ENCODE measurements at places on chromosomes 5 and 9.

GRCh38 chr9:110807956-110808598, 139.5 kb downstream of the MUSK start:
- no peak for DNase-seq

DNA sequence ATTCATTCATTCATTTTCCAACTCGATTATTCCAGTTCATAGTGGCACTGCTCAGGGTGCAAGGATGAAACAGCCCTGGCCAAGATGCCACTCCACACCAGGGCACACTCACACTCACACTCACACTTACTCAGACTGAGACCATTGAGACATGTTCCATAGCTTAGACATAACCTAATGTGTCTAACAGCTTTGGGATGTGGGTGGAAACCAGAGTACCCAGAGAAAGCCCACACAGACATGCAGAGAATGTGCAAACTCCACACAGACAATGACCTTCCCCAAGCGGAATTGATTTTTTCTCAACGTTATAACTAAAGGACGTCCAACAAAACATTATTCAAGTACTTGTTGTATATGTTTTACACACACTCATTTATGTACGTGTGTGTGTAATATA, 1363.5 kb downstream of the EFNA5 start:
- no peak for DNase-seq

- DNase-seq, result no peak
Observed at GRCh38 chr9:93261281-93261680, 77.3 kb downstream of the WNK2 start.

GRCh38 chr9:101055516-101055915, 27.0 kb downstream of the PLPPR1 start:
- no peak for DNase-seq

DNA sequence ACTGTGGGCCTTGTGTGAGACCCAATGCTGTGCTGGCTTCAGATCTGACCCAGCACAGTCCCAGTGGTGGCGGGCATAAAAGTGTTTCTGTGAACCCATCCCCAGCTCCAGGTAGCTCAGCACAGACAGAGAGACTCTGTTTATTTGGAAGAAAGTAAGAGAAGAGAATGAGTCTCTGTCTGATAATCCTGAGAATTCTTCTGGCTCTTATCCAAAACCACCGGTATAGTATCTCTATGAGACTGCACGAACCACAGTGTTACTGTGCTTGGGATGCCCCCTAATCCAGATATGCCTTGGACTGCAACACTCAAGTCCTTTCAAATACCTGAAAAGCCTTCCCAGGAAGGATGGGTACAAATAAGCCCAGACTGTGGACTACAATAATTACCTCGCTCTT, 1660.8 kb upstream of the ACO1 start:
- DNase-seq, result no peak

GRCh38 chr5:127920936-127921335, 162.6 kb upstream of the SLC12A2 start:
- DNase-seq, result no peak

- DNase-seq, result no peak
Observed at GRCh38 chr9:28207657-28208056, 634.4 kb upstream of the C9orf72 start.

GRCh38 chr5:37080697-37081096, 168.5 kb downstream of the CPLANE1 start:
- no peak for DNase-seq

GRCh38 chr5:8340261-8340660, 471.3 kb downstream of the MTRR start:
- no peak for DNase-seq

DNA sequence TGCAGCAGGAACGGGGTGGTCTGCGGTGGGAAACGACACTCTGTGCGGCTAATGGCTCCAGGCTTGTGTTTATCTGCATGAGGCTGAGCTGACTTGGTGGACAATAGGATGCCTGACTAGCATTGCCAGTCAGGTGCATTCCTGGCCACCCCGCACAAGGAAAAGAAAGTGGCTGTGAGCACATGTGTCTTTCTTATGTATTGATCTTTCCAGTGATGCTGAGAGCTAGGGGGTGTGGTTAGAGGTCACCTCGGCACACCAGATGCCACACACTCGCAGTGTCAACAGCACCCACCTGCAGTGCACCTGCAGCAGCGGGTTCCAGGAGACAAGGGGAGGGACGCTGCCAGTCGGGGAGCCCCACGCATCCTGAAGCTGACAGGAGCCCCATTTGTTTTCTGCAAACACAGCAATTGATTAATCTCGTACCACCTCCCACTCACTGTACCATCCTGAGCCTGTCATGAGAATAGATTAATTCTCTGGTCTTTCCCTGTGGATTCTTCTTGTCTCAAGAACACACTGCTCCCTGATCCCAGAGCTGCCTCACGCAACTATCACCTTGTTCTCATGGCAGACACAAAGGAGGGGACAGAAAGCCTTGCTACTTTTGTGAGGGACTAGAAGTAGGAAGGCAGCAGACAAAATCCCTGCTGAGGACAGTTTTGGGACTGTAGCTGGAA, 251.7 kb upstream of the WWC1 start:
- no peak for DNase-seq

GRCh38 chr5:40385544-40385943, 294.2 kb upstream of the PTGER4 start:
- no peak for DNase-seq

GRCh38 chr9:97723819-97724218, 26.7 kb upstream of the XPA start:
- DNase-seq, result no peak

- no peak for DNase-seq
Observed at GRCh38 chr5:10627160-10627701, 63.4 kb downstream of the ANKRD33B start.

DNA sequence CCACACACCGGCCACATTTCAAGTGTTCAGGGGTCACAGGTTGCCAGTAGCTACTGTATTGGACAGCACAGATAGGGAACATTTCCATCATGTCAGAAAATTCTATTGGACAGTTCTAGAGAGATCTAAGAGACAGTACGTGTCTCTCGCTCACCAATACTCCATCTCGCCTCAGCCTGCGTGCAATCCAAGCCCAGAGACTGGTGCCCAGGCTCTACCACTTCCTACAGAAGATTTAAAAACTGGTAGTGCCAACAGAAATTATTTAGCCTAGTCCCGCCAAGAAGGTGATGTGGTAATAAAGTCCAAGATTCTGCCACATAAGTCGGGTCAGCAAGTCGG, 390 bp upstream of the SNX2 start:
- DNase-seq, result no peak

DNA sequence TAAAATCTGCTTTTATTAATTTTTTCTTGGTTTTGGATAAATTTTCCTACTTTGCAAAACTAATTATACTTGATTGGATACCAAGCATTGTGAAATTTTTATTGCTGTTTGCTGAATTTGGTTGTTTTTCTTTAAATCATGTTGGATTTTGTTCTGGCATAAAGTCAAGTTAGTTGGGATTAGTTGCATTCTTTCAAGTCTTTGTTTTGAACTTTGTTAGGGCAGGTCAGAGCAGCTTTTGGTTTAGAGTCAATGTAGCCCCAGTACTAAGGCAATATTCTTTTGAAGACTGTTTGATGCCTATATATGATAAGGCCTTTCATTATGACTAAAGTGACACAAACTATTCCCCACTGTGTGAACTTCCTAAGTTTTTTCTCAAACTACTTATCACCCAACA, 531.1 kb downstream of the RASEF start:
- DNase-seq, result no peak

GRCh38 chr5:60651872-60652620, 47.9 kb downstream of the DEPDC1B start:
- no peak for DNase-seq

DNA sequence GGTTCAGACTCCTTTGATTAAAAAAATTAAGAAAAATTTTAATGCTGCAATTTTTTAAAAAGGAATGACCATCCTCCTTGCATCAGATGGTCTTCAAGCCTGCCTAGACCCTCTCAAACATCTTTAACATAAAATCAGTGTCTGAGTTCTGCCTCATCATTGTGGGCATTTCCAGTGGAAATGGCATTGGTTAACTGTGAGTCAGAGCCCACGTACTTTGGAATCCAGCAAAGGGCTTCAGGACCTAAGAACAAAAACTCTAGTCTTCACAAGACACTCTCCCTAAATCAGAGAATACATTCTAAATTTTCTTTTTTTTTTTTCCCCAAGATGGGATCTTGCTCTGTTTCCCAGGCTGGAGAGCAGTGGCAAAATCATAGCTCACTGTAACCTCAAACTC, 9.4 kb upstream of the C5orf15 start:
- no peak for DNase-seq

DNA sequence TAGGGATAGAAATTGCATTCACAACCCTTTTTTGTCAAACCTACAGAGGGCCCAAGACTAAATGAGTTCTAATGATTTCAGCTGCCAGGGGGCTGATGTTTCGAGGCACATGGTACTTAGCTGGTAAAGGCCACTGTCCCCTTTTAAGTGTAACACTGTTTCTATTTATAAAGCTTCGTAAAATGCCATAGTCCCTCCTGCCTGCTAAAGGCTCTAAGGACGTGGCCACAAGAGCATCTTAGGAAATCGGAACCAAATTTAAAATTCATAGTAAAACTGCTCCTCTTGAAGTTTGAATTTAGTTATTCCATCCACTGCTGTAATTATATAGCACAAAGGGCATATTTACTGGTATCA, 170.3 kb upstream of the WWC1 start:
- no peak for DNase-seq

DNA sequence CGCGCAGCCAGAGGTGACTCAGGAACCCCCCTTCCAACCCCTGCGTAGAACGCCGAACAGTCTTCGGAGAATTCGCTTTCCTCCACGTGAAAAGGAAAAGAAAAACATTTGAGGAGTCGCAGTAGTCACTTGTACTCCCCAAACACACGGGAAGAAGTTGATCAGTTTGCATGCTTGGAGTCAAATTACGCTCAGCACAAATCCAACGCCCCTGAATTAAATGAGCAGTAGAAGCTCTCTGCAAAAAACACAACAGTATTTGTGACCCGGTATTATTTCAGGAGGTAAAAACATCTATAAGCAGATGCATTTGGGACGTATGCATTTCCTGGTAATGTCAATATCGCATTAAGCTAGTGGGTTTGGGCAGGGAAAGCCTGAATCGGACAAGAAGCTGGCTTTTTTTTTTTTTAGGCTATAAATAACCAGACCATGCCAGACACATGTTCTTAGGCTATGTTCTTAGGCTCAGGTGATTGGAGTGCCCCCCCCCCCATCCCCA, 854 bp upstream of the ARL15 start:
- DNase-seq, result no peak

GRCh38 chr5:174816858-174817257, 92.5 kb downstream of the MSX2 start:
- no peak for DNase-seq

GRCh38 chr5:128764601-128765310, 200.5 kb upstream of the SLC27A6 start:
- DNase-seq, result no peak

DNA sequence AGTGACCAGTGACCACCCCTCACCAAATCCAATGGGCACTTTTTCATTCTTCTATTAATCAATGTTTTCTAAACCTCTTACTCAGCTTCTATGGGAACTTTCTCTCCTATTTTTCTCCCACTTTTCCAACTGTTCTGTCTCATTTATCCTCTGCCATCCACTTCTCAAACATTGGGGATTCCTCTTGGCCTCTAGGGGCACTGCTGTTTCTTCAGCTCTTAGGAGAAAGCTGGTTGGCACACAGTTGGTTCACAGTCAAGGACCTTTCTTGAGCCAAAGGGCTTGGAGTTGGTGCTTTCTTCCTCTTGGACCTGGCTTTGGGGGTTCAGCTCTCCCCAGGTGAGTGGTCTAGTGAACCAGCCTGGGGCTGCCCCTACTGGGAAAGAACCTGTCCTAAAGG, 112.2 kb upstream of the LHFPL2 start:
- DNase-seq, result no peak

- no peak for DNase-seq
Observed at GRCh38 chr9:38652044-38652443, 31.6 kb upstream of the ANKRD18A start.

DNA sequence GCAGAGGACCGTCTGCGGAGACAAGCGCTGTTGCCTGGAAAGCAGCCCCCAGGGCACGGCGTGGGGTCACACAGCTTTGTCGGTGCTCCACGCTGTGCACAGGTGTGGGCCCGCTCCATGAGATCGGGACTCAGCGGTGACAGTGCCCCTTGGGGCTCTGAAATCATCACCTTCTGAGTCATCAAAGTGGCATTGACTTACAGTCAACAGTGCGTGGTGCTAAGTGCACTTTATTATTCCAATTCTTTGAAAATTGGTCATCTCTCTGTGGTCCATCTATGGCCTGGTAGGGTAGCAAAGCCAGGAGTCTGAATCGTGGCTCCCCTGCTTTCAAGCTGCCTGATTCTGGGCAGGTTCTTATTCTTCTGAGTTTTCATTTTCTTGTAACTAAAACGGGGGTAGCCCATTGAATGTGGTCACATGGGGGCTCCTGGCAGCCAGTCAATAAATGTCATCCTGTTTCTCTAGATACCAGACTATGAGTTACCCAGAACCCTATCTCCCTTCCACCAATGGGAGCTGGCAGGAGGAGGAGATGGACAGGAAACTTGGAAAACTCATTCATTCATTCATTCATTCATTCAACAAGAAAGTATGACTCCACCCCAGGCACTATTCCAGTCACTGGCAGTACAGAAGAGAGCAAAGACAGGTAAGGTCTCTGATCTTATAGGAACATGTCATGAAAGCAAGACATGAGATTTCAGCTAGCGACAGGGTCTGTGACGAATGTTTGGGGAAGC, 20.3 kb upstream of the UNC5A start:
- no peak for DNase-seq

DNA sequence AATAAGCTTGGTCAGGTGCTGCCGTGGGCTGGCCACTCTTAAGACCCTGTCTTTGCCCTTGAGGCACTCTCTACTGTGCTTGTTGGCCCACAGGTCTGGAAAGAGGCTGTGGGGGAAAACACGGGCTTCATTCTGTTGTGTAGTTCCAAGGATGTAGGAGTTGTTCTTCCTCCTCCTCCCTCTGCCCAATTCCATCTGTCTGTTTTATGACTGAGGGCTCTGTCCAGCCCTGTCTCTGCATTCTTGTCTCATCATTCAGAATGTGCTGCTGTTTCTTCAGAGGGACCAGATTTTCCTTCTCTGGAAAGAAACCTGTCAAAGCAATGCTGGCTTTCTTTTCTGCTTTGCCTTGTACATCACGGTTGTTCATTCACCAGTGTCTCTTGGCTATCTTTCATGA, 84.1 kb downstream of the MAP1B start:
- DNase-seq, result no peak

- peak; percentile 58 for DNase-seq
Observed at GRCh38 chr5:431001-431710, 11.8 kb upstream of the EXOC3 start.

All from stimulated activated CD4-positive, alpha-beta T cell treated with anti-CD3 and anti-CD28 coated beads, TNF-alpha, amount 100 ng/mL, for 24 hours (primary cell).